ENCODE measurements at places on chromosomes 2 and 18.

GRCh38 chr18:76456823-76457222, 38.2 kb downstream of the ZNF516 start:
- no peak for DNase-seq

GRCh38 chr2:176679061-176679669, 409.9 kb downstream of the MTX2 start:
- DNase-seq, result no peak

DNA sequence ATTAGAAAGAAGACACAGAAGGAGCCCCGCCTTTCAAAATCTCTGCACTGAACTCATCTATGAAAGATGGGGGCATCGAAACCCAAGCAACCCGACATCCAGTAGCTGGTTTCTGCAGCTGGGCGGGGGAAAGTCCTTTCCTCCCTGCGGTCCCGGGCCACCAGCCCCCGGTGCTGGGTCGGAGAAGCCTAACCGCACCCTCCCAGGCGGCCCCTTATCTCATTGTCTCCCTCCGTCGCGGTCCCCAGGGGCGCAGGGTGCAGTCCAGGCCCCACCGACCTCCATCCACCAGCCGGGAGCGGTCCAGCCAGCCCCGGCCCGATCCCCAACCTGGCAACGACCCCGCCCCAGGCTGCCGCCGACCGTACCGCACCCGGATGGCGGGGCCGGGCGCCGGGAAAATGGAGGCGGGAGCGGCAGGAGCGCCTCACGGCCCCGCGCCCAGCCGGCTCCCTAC, 452 bp downstream of the RAPH1 start:
- DNase-seq, result peak; percentile 22

DNA sequence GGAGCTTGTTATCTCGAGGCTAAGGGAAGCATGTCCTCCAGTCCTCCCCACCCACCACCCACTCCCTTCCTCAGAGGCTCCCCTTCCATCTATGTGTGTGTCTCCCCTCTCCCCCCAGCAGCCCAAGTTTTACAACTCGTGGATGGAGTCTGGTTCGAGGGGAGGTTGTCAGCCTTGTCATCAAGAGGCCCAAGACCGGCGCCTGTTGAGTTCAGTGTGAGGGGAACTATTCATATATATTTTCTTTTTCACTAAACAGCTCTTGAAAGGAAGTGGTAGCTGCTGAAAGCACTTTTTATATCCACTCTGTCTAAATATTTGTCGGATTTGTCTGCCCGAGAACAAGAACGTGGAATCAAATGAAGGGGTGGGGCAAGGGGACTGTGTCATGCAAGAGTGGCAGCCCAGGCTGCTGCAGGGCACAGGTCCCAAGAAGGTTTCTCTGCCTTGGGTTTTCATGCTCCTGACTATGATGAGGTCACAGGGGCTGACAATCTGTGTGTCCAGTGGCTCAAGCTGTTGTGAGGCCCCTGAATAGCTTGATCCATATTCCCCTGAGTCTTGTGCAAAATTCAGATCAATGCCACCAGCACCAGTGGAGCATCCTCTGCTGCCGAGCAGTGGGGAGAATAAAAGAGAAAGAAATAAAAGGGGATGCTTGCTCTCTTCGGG, 35.0 kb downstream of the NRP2 start:
- no peak for DNase-seq

DNA sequence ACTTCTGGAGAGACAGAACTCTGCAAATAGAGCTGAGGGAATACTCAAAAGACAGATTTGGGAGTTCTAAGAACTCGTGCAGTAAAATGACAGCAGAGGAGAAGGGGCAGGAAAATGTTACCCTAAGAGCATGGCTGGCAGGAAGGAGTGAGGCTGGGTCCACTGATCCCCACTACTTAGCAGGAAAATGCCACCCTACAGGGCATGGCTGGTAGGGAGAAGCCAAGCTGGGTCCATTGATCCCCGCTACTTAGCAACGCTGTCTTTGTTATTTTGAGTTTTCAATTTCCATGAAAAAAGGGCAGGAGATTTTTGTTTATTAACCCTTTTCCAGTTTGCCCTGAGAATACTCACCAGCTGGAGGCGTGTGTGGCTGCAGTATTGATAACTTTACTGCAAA, 100.3 kb upstream of the TMEM200C start:
- DNase-seq, result no peak

GRCh38 chr2:211760103-211760502, 778.5 kb downstream of the ERBB4 start:
- DNase-seq, result no peak

DNA sequence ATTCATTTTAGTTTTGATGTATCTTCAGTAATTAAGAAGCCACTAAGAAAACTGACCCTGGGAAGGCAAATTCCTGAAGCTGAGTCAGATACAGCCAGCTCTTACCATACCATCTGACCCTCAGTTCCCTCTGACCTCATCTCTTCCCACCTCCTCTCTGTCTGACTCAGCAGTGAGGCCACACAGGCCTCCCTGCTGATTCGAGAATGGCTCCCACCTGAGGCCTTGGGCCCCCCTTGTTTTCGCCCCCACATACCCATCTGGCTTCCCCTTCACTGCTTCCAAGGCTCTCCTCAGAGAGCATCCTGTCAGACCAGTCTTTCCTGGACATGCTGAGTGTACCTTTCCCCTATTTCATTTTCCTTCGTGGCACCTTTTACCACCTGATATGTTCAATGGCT, 71.0 kb upstream of the CYP1B1 start:
- DNase-seq, result peak; percentile 79

DNA sequence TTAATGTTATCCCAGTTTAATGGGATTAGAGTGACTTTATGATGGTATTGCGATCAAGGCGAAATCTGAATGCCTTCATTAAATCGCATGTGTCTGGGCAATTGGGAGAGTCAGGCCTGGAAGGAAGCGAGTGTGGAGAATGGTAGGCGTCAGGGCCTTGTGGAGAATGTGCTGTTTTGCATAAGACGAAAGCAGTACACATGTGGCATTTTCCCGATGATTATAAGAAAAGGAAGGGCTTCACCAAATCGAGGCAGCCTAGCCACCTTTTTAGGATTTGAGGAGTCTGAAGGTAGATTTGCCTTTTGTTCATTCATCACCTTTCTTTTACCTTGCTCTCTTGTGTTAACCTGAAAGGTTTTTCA, 1.0 kb downstream of the ZNF532 start:
- no peak for DNase-seq

GRCh38 chr2:128628206-128628605, 309.5 kb upstream of the HS6ST1 start:
- no peak for DNase-seq

GRCh38 chr2:10204326-10205161, 82.0 kb downstream of the RRM2 start:
- no peak for DNase-seq

GRCh38 chr2:238143239-238143951, 4.9 kb downstream of the KLHL30 start:
- peak; percentile 25 for DNase-seq

- DNase-seq, result no peak
Measured at GRCh38 chr2:109401370-109401769, 212.4 kb downstream of the SEPTIN10 start.

DNA sequence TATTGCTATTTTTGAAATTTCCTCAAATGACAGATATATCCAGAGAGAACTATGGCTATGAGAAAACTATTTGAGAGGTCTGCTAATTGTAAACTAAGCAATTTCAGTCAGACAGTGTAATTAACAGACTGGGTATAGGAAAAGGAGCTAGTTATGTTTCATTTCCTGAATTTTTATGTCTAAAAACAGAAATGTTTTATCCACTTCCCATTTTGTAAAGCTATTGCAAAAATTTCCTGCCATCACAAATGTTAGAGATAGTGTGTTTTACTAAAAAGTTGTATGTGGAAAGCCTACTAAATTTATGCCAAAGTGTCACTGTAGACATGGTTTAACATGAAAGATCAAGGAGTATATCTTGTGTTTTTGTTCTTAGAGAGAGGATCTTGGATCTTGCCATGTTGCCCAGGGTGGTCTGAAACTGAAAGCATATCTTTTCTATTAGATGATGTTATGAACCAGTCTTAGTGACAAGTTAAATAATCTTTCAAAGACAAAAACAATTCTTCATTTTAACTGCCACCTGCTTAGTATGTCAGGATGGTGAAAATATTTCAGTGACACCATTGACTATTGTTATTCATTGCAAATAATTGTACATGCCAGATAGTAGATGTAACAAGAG, 40.5 kb upstream of the ITPRID2 start:
- peak; percentile 10 for DNase-seq

GRCh38 chr2:1742681-1743395, 1.5 kb downstream of the PXDN start:
- no peak for DNase-seq

DNA sequence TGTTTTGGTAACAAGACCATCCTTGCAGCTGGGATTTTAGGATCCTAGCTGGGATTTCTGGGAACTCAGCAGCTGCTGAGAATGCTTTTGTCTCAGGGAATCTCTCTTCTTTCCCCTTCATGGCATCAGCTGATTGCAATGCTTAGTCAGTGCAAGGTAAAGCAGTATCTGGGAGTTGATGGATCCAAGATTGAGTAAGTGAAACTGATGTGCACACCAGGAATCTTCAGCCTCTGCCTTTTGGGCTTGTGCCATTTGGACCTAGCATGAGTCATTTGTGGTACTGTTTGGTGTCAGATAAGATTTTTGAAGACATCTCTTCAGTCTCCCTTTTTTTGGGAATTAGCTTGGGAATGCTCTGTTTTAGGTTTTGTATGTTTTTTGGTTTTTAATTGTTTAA, 363.3 kb upstream of the TFPI start:
- DNase-seq, result no peak

- DNase-seq, result peak; percentile 8
Measured at GRCh38 chr2:158300394-158300793, 156.2 kb downstream of the CCDC148 start.

GRCh38 chr2:199303728-199304177, 154.0 kb downstream of the SATB2 start:
- DNase-seq, result no peak

DNA sequence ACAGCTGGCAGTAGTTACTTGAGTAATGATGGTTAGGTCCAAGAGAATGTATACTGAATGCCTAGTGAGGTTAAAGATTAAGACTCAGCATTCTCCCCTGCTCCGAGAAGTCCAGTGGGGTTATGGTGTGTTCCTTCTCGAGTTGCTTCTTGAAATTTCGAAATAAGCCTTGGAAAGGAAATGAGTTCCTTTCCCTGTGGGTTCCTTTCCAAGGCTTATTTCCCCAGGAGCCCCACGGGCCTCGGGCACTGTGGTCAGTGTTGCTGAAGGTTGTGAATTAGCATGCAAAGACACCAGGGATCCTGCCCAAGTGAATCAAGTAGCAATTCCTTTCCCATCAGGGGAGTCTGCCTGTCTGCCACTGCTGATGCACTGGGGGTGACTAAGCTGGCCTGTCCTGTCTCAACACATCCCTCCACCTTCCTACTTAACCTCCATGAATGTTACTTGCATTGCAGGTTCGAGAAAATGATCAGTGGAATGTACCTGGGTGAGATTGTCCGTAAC, 53.6 kb downstream of the HK2 start:
- DNase-seq, result no peak

- DNase-seq, result no peak
Measured at GRCh38 chr2:25491003-25491696, 149.4 kb upstream of the DNMT3A start.

- no peak for DNase-seq
Measured at GRCh38 chr2:189393440-189394111, 47.7 kb upstream of the WDR75 start.

- DNase-seq, result no peak
Measured at GRCh38 chr2:225037415-225038230, 4.6 kb downstream of the DOCK10 start.

GRCh38 chr18:59085797-59086196, 53.9 kb upstream of the SEC11C start:
- no peak for DNase-seq

- no peak for DNase-seq
Measured at GRCh38 chr2:74416778-74417177, 4.6 kb downstream of the C2orf81 start.
